ENCODE measurements at places on chromosomes 5 and 9. TPM values are rescaled to one million over a fixed set of nuclear protein-coding genes. Genes with fewer than 3 reads are reported as not detected.

GRCh38 chr5:137054335-137054734 is 444.8 kb downstream of the SPOCK1 start:
- DNase-seq, result no peak

DNA sequence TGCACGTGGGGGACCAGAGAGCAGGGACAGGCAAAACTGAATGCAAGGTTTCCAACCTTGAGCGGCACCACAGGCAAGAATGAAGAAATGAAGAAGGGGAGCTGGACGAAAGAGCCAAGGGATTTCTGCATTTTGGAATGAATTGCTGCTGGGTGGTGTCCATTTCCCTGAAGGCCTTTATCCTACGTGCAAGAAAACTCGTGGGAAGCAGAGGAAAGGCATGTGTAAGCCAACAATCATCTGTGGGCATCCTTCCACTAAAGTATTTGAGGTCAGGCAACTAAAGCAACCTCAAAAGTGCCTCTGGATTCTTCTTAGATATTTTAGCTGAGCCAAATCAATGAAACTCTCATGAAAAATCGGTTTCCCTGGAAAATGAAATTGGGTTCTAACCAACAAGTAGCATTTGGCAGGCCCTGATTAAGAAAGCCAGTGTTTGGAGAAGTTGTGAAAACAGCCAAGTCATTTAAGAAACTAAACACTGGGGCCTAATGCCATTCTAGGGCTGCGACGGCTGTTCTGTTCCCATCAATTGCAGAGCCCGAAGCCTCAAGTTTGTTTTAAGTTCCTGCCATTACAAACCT is 4.7 kb upstream of the TGFBI start:
- DNase-seq, result no peak

DNA sequence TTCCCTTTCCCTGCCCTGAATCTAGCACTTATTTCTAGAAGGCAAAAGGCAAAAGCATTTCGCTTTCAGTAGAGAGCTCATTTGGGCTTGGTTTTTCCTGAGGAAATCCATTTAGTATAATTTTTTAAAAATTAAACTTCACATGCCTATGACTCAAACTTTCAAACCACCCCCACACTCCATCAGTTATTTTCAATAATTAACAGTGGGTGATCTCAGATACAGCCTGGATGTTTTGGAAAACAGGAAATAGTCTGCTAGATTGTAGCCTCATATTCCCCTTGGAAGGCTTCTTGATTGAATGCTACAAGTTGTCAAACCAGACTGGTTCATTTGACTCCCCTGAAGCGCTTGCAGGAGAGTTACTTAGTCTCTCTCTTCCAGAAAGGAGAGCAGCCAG is 40.6 kb downstream of the SEMA5A start:
- DNase-seq, result no peak

- DNase-seq, result no peak
These were observed 29.0 kb downstream of the SARDH start for GRCh38 chr9:133709015-133709611.

GRCh38 chr9:106981396-106982287 is 118.7 kb downstream of the ZNF462 start:
- no peak for DNase-seq

The TAF11L5 gene
- not detected for total RNA-seq

The PALM2AKAP2 gene
- total RNA-seq, result 4.2 TPM

The PIP5K1B gene
- 9.8 TPM for total RNA-seq
